Left forelimb (tissue), 1 donor: ENCODE measurements at places on chromosomes 1 and 21.

DNA sequence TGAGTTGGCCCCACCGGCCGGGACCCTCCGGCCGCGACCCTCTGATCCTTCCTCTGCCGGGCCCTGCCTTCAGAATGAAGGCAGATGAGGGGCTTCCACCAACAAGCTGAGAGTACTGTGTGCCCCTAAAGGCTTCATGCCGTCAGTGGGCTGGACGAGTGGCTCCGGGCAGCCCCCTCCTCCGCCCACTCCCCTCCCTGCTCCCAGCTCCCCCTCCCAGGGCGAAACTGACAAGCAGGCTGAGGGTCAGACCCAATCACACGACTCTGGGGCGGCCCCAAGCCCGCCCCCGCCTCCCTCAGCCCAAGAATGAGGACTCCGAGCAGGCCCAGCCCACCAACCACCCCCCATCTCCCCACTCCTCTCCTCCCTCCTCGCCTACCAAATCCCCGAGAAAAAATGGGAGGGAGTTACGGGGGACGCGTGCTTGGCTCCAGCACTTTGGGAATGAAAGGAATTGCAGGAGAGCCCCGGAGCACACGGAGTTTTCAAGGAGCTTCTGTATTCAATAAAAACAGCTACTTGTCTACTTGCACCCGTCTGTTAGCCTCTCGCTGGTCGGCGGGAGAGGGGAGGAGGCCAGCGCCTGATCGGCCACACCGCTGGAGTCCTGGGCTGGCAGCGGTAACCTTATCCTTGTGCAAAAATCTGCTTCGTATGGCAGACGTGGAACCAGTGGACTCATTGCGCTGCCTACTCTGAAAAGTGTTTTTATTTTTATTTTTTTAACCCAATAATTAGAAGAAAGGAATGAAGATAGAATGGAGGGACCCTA, at the start of gene COL11A1:
TSS of gene COL11A1 (minus strand) at position 147 of the 775 bp plus-strand sequence. CDS start 344 bp downstream, outside the sequence.
- DNase-seq: peak; percentile 86

- DNase-seq: no peak
These were observed 128.6 kb downstream of the RIPK4 start for GRCh38 chr21:41638201-41638790.

- no peak for DNase-seq
These were observed 162.6 kb downstream of the TNR start for GRCh38 chr1:175580841-175581240.

GRCh38 chr1:12134716-12135115, 32.1 kb upstream of the TNFRSF1B start:
- no peak for DNase-seq

DNA sequence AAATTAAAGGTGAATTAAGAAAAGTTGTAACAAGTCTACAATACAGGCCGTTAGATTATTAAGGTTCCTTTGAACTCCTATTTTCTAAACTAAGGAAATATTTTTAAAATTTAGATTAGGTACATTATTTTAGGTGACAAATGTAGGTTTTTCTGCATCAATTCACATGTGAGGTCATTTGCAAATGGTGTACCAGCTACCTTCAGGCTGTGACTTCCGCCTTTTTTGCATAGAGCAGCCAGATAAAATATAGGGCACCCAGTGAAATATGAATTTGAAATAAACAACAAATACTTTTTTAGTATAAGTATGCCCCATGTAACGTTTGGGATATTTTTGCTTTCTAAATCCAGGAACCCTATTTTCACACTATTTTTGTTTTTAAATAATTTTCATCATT, 544.0 kb downstream of the LMO4 start:
- no peak for DNase-seq

GRCh38 chr1:171185091-171185490, at the start of gene FMO2:
TSS of gene FMO2 (plus strand) at chr1:171185300. CDS start at chr1:171185714, 414 bp downstream.
- DNase-seq: peak; percentile 70

DNA sequence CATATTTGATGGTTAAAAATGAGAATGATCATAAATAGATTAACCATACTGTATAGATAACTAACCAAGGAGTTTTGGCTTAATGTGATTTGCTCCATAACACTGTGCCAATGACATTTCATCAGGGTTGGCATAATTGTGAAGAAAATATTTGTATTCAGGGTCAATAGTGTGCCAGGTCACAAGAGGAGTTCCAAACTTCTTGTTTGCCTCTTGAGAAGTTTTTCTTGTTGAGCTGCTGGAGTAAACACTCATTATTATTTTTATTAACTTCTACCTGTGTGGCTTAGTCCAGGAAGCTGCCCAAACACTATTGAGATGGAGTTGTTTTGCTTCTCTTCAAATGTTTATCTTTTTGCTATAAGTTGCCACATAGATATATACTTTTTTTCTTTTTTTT, 7.5 kb downstream of the MAP7D1 start:
- no peak for DNase-seq

DNA sequence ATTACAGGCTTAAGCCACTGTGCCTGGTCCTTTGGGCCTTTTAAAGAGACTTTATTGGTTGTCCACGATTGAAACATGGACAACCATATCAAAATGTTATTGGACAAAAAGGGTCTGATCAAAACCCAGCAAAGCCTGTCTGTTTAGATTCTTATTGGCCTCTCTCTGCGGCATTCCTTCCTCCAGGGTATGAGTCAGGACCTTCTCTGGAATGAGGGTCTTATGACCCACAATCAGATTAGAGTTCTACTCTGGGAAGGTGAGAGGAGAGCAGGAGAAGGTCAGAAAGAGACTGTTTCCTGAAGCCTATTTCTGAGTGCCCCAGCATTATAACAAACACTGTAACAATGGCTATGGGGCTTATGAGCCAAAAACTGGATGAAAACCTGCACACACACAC, 7.9 kb downstream of the LURAP1 start:
- no peak for DNase-seq

GRCh38 chr1:200889571-200889970, 5.1 kb upstream of the INAVA start:
- no peak for DNase-seq

DNA sequence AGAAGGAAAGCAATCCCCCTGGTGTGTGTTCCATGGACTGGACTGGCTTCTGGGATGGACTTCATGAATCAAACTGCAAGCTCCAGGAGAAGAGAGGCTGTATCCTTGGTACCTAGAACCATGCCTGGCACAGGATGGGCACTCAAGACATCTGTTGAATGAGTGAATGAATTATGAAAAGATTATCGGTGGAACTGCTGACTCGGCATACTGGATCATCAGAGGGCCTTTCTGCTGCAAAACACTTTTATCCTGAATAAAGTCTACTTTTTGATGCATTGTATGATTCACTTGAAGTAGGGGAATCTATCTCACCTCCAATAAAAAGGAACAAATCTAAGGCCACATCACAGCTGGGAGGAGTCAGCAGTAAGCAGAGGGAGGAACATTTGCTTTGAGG, 42.9 kb downstream of the DDX20 start:
- DNase-seq: no peak

DNA sequence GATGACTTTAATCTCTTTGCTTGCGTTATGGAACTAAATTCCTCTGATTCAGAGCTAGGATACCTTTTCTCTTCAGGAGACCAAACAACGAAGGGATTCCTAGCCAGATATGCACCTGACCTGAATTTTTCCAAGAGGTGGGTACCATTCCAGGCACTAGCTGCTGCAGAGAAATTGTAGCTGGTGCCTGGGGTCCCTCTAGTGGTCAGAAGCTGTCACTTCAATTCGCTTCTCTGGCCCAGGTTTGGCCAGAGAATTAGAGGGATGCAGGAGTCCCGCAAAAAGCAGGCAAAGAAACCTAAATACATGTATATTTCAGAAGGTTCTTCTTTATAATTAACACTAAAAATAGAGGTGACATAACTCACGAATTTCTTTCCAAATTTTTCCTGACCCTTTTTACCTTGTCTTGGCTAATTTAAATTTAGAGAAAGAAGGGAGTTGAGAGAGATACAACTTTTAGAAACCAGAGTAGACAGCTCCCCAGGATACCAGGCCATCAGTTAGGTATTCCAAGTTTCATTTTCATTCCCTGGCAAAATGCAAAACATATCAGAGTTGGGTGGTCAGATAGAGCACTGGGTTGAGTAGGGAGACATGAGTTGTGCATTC, 9.6 kb downstream of the ACKR1 start:
- no peak for DNase-seq

DNA sequence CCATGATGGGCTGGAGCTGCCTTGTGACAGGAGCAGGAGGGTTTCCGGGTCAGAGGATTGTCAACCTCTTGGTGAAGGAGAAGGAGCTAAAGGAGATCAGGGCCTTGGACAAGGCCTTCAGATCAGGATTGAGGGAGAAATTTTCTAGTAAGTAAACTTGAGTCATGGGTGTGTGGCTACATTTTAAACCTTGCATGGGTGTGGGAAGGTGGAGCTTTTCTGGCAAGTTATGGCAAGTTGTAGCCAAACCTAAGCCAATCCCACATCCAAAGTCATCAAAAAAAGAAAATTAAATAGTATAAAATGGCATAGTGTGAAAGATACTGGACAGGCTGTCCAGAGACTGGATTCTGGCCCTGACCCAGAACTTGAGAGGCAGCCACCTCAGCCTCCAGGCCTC, 39.8 kb upstream of the HSD3B1 start:
- no peak for DNase-seq

- DNase-seq: no peak
These were observed 146.8 kb upstream of the RAB4A start for GRCh38 chr1:229124116-229124515.

- DNase-seq: no peak
These were observed 13.0 kb downstream of the SOX13 start for GRCh38 chr1:204085876-204086275.

GRCh38 chr1:225877580-225877979, 4.6 kb downstream of the TMEM63A start:
- DNase-seq: no peak

DNA sequence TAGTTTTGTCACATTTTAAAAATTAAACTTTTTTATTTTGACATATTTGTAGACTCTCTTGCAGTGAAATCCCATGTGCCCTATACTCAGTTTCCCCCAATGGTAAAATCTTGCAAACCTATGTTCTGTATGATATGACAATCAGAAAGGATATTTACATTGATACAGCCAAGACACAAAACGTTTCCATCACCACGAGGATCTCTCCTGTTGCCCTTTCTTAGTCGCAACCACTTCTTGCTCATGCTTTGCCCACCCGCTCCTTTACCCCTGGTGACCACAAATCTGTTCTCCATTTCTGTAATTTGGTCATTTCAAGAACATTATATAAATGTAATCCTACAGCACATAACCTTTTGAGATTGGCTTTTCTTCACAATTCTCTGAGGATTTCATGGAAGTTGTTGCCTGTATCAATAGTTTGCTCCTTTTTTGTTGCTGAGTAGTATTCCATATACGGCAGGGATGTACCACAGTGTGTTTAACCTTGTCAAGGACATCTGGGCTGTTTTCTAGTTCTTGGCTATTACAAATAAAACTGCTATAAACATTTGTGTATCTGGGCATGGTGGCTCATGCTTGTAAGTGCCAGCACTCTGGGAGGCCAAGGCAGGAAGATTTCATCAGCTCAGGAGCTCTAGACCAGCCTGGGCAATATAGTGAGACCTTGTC, 14.0 kb upstream of the BATF3 start:
- no peak for DNase-seq

GRCh38 chr1:165828103-165828668, 772 bp downstream of the UCK2 start:
- peak; percentile 76 for DNase-seq
